ENCODE measurements at places on chromosomes 6 and 20.
A peak's percentile ranks its signal among the peaks of the same experiment; 100 is the strongest.

- no peak for DNase-seq
Observed at GRCh38 chr6:3108746-3109414, 9.6 kb upstream of the BPHL start.

- DNase-seq, result peak; percentile 18
Observed at GRCh38 chr6:104955927-104956730, 778 bp upstream of the LIN28B start.

DNA sequence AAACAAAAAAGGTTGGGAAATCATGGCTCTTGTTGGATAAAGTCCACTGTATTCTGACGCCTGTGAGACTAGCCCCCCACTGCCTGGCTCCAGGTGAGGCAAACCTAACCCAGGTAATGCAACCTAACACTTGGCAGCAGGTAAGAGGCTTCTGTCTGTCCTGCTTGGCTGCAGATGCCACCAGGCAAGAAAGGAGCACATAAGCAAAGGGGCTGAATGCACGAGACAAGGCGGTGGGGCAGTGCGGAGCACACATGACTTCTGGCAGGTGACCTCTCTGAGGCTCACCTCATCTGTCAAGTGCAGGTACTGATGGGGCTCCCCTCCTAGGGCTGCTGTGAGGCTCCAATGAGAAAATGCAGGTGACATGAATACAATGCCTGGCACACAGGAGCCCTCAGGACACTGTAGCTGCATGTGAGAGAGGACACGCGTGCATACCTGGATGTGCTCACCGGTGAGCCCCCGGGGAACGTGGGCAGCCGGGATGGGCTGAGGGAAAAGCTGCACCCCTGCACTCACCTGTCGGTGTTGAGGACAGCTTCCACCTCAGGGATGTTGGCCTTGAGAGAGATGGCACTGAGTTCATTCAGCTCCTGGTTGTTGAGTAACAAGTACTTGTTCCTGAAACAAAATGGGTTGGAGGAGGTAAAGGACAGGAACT is 54.1 kb downstream of the MYH7B start:
- DNase-seq, result no peak

- DNase-seq, result peak; percentile 91
Observed at GRCh38 chr6:31680226-31681134, at the start of gene LY6G5C. Gene LY6G5C, minus strand, starts transcription at chr6:31681067. Its CDS starts 694 bp downstream, at chr6:31680373.

DNA sequence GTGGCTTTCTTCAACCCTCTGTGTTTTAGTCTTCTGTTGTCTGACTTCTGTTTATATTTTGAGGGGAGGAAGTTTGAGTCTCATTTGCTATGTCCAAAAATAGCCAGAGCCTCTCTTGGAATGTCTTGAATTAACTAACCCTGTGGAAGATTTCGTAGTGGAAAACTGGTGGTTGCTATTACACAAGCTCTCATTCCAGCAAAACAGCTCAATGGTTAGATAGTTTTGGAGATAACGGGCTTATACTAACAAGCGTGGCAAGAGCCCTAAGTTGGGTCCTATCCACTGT is 1.6 kb downstream of the CCN2 start:
- DNase-seq, result peak; percentile 80

GRCh38 chr6:82068721-82069120 is 178.8 kb downstream of the IBTK start:
- DNase-seq, result peak; percentile 12

- no peak for DNase-seq
Observed at GRCh38 chr6:137727216-137727765, 139.8 kb upstream of the TNFAIP3 start.

- DNase-seq, result peak; percentile 93
Observed at GRCh38 chr6:4510906-4511640, 265.1 kb upstream of the CDYL start.

DNA sequence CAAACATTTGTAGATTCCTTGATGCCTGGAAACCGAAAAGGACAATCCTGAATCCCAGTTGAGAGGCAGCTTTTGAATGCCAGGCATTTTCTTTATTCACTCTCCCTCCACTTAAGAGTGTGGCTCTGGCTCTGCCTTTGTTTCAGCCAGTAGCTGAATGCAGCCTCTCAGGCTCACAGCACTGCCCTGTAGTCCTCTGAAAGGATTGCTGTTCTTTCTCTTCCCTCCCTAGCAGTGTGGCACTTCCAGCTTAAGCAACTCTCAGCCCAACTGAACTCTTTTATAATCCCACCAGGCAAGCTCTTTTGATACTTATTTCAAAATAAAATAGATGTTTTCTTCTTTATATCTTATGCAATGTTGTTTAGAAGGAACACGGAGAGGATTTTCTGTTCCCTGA is 415.6 kb downstream of the GJA1 start:
- DNase-seq, result no peak

- peak; percentile 4 for DNase-seq
Observed at GRCh38 chr6:11096109-11096508, 2.5 kb downstream of the SMIM13 start.

DNA sequence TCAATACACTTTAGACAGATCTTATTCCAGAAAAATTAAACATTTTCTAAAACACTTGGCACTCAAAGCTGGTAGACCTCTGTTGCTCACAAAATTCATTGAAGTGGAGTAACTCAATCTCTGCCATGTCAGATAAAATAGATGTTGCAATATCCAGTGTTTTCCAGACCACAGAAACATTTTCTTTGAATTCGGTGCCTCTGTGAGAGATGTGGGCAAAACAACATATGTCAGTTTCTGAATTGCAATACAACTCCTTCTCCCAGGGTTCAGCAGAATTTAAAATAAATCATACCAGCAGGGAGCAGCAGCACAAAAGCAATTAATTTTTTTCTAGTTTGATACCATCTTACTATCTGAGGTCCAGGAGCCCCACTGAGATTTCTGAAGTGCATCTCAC is 11.3 kb upstream of the PKHD1 start:
- peak; percentile 46 for DNase-seq

DNA sequence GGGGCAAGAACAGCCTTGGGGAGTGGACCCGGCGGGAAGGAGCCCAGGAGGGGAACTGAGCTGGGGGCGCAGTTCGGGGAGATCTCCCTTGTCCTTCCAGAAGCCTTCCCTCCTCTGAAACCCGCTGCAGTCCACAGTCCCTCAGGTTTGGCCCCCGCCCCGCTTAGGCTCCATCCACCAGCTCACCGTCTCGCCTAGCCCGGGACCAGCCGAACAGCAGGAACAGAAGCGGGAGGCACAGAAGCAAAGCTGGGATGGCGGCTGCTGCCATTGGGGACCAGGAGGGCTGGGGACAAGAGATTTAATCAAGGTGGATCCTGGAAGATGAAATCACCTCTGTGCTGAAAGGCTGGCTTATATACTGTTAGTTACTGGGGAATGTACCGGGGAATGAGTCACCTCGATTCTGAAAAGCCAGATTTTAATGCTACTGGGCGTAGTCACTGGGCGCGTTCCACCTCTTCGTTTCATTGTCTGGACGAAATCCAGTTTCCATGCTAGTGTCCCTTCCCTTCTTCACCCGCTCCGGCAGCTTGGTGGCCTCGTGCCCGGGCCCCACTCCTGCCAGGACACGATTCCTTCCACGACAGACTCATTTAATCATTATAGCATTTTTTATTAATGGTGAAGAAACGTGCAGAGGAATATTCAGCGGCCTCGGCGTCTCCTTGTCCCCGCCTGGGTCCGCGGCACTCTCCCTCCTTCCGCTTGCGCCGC is at the start of gene RAET1L:
TSS of gene RAET1L (minus strand) at position 332 of the 717 bp plus-strand sequence. CDS start at position 271, 61 bp downstream.
- peak; percentile 69 for DNase-seq

DNA sequence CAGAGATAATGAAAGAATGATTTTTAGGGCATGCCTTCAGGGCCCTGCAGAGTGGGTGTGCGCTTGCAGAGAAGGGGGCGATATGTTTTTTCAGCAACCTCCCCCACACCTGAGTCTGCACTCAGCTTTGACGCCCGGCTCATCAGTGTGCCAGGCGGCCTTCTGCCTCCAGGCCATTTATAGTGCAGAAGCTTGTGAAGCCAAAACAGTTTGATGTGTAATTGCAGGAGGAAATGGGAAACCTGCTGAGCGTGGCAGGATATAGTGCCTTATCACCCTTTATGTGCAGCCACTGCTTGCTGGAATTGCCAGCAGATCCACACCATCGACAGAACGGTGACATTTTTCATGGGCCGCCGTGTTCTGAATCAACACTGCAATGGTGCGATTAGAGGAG is 178.2 kb downstream of the CDH4 start:
- no peak for DNase-seq

DNA sequence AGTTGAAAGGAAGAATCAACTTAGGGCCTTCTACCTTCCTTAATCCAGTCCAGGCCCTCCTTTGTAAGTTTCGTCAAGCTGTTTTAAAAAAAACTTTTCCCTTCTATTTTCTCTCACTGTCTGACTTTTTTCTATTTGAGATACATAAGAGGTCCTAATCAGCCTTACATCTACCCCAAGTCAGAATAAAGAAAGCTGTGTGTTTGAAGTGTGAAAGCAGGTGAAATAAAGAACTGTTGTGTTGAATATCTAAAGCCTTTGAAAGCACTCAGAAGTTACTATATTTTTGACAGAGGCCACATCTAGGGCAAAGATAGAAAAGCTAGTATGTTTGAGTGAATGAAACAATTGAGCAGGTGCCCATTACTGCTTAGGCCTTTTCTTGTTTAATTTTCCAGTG is 35.5 kb downstream of the SH3BGRL2 start:
- DNase-seq, result no peak

Measured in tongue (tissue), 3 donors.